Activated effector memory CD4-positive, alpha-beta T cell treated with anti-CD3 and anti-CD28 coated beads, Interleukin-2, amount 50 U/mL, for 16 hours (primary cell): ENCODE measurements at places on chromosomes 3 and 15.

DNA sequence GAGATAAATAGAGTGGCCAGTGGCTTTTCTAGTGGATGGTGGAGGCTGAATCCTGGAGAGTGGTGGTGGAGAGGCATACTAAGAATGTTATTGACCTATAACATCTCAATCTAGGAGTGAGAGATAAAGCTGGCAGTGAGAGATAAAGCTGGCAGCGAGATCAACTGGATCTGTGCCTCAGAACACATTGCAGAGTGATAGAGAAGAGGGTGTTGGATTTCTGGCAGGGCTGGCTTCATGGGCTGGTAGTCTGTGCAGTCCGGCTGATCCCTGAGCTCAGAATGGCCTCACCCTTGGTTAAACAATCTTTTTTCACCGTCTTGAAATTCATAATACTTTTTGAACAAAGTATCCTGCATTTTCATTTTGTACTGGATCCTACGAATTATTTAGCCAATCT is 221.2 kb downstream of the NLGN1 start:
- DNase-seq, result no peak

- no peak for DNase-seq
Observed at GRCh38 chr3:178623666-178624255, 87.5 kb downstream of the KCNMB2 start.

- DNase-seq, result no peak
Observed at GRCh38 chr3:107521469-107522059, 1.2 kb upstream of the BBX start.

- DNase-seq, result no peak
Observed at GRCh38 chr3:134600206-134600605, 50.6 kb downstream of the KY start.

GRCh38 chr3:169390271-169390670 is 273.2 kb downstream of the MECOM start:
- no peak for DNase-seq

- DNase-seq, result no peak
Observed at GRCh38 chr3:13353506-13353905, 66.6 kb downstream of the NUP210 start.

DNA sequence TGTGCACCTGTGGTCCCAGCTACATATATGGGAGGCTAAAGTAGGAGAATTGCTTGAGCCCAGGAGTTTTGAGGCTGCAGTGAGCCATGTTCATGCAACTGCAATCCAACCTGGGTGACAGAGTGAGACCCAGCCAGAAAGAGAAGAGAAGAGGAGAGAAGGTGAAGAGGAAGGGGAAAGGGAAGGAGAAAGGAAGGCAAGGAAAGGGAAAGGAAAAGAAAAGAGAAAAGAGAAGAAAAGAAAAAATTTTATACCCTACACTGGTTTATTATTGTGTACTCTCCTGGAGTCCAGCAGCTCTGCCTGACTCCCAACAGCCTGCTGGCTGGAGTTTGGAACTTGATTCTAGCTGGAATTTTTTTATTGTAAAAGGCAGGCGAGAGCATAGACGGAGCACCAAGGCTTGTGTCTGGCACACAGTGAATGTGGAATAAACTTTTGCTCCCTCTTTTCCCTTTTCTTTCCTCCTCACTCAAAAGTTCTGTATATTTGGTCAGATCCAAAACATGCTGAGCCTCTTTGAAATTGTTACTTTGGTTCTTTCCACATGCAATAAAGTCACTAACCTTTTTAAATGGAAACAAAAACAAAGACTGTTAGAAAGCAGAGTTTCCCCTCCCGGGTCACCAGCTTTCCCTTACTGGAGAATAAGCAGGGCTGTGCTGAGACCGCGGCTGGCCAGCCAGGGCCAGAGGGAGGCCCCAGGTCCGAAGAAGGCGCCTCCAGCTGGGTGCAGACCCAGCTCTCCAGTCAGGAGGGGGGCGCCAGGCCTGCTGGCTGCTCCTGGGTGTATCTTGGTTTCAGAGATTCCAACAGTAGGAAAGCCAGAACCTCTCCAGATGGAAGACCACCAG is 9.9 kb downstream of the THSD4 start:
- no peak for DNase-seq

- no peak for DNase-seq
Observed at GRCh38 chr15:49037546-49037940, 8.7 kb downstream of the SECISBP2L start.

DNA sequence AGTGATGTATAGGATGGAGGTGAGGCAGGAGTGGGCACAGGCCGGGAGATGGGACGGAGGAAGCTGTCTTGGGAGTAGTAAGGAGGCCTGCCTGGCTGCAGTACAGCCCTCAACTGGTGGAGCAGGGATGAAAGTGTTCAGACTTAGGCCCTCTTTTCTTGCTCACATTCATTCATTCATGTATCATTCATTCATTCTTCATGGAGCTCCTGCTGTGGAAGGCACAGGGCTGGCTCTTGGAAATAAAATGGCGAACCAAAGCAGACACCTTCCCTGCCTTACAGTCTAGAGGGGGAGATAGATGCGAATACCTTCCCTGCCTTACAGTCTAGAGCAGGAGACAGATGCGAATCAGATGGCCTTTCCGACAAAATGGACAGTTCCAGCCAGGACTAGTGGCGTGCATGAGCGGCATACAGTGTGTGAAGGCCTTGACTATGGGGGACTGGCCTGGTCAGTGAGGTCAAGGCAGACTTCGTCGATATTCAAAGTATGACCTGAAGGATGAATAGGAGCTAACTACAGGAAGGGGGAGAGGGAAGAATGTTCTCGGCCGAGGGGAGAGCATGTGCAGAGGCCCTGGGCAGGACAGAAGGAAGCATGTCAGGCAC is 143.2 kb upstream of the TLE3 start:
- DNase-seq, result no peak

GRCh38 chr15:55990998-55991397 is 2.4 kb downstream of the NEDD4 start:
- DNase-seq, result no peak
